ENCODE measurements at places on chromosomes 5 and 9. TPM values are rescaled to one million over a fixed set of nuclear protein-coding genes. Genes with fewer than 3 reads are reported as not detected.

- DNase-seq = no peak
Measured at GRCh38 chr5:103027267-103027666, 92.7 kb downstream of the GIN1 start.

DNA sequence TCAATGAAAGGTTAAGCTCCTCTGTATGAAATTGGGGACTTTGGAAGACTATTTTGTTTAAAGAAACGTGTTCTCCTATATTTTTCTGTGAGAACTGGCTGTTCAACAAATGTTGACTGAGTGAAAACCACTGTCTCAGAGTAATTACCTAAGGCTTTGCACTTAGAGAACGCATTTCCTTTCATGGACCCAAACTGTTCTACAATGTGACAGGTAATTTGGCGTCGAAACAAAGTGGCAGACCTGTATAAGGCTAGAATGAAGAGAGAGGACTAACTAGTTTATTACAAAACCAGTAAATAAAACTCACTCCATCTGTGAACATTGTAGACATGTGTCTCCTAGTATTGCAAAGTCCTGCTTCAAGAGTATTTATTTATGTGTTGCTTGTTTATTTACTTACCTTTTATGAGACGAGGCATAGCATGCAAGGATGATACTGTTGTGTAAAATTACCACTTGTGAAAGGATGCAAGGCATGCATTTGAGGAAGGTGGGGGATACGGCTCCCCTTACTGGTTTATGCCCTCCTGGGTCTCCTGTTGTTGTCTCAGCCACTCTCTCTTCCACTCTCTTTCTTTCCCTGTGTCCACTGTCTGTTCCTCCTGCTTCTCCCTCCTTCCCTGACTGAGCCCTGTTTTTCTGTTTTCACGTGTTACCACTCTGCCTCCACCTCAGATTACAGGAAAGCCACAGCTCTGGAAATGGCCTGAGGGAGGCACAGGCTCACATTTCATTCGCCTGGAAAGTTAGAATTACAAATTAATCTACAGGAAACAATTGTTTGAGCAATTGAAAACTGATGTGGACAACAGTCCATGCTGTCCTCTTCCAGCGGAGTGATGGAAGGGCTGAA, 444.0 kb upstream of the ZNF608 start:
- peak; percentile 49 for DNase-seq

GRCh38 chr5:167850911-167851310, 440.5 kb upstream of the WWC1 start:
- DNase-seq = no peak

GRCh38 chr5:132458226-132458560, 32.4 kb downstream of the IRF1 start:
- DNase-seq = peak; percentile 27

DNA sequence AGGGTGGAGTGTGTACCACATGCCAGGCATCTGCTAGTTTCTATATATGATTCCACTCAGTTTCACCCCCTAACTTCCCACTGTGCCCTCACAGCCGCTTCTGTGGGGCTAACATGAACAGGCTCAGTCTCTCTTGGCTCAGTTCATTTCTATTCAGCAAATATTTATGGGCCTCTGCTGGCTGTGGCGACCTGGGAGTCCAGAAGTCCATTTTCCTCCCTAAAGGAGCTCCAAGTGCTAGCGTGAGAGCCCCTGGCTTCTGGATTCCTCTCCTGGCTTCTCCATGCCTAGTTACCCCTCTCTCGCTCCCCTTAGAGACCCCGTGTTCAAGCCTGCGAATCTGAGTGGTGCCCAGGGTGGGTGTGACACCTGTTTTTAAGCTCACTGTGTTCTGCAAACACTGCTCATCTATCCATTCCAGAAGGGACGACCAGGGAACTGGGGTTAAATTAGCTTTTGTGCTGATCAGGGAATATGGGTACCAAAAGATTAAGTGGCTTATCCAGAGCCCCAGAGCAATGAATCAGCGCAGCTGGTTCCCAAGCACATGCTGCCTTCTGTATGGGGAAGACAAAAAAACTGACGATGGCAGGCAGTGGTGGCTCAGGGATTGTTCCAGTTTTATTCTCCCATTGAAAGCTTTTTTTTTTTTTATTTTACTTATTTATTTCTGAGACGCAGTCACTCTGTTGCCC, 57.6 kb downstream of the HMCN2 start:
- no peak for DNase-seq

DNA sequence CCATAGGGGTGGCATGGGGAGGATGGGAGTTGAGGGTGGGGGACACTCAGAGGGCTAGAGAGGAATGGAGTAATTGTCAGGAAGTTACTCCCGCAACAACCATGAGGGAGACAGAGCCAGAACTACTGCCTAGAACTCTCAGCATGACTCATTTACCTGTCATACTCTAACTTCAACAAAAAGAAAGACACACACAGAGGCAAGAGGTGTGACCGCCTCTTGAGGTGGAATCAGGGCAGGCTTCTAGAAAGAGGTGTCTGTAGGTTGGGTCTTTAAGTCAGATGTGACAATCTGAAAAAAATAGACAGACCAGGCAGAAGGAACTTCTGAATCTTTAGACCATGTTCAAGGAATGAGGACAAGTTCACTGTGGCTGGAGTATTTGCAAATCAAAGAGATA, 73.4 kb downstream of the GABBR2 start:
- peak; percentile 68 for DNase-seq

DNA sequence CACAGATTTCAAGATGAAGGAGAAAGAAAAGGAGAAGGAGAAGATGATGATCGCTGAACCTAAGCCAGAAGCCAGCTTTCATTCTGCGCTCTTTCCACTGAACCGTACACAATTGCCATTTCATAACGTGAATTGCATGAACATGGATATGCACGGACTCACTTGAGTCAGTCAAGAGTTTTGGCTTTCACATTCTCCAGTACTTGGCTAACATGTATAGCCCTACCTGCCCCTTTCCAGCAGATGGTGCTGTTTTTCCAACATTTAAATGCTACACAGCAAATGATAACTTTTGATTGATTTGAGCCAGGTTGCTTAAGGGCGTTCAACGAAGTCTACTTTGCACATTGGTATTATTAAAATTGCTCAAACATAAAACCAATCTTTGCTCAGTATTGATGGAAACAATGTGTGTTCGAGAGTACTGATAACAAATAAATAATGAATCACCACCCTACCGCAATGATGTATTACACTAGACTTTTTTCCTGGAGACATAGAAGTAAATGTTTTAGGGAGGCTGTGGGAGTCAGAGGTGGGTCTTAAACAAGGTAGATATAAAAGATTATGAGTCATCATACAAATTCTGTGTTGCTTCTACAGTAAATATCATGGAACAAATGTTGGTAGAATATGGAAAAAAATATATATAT, 196.4 kb downstream of the TRPM3 start:
- peak; percentile 52 for DNase-seq

DNA sequence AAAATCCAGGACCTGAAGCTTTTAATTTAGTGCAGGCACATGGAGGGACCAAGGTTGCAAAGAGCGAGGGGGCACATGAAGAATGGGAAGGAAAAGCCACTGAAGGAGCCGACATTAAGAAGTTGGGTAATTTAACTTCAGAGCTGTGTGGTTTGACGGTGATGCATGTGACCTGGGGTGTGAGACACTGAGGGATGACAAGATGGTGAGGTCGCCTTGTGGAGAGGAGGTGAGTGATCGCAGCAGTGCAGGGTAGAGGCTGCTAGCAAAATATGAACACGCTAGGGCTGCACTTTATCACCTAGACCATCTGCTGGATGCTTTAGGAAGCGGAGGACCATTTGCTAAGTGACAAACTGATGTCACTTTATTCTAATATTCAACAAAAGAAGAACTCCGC, 339.0 kb upstream of the KIF2A start:
- DNase-seq = no peak

DNA sequence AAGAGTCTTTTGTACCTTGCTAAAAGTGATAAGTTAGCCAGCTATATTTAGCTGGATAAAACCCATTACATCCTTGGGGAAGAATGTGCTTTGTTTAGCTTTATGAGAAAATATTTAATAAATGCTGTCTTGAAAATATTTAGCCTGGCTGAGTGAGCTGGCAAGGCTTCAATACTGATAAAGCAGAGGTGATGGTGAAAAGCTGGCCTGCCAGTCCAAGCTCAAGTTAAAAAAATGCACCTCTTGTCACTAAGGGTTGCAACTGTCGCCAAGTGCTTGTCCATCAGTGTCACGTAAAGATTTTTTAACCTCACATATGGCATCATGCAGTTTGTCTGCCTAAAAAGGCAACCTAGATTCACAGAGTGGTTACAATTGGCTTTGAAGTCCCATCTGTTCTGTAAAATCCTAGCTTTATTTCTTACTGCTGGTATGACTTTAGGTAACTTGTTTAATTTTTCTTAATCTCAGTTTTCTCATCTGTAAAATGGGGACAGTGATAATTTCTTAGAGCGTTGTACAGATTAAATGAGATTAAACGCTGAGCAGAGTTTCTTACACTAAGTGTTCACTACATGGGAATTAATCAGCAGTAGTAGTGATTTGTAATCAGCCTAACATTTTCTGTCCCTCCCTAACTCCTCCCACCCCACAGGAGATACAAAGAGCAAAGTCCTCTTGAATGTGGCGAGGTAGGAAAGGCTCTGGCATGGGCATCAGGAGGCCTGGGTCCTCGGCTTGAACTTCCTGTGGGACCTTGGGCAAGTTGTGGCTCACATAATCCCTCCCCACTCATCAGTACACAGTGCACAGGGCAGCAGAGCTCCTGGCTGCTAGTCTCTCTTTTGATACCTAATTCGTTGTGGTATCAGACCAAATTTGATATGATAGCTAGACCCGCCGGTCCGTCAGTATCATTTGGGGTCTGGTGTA, 48.7 kb downstream of the PIK3R1 start:
- DNase-seq = no peak

DNA sequence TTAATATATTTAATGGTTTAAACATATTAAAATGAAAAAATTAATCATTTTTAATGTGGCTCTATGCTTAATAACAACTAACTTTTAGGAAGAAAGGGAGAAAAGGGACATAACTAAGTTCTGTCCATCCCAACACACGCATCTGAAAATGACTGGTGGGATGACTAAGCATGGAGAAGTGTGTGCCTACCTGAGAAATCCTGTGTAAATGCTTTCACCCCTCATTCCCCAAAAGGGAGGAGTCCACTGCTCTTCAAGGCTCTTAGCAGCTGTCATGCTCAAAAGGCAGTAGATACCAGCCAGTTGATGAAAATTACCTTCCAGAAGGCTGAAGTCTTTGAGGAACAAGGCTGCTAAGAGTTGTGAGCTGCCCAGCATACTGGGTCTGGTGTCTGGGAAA, 130.9 kb downstream of the NFIB start:
- DNase-seq = peak; percentile 30

- no peak for DNase-seq
Measured at GRCh38 chr9:32877103-32877502, 93.8 kb downstream of the TMEM215 start.

- DNase-seq = no peak
Measured at GRCh38 chr9:113892861-113893491, 16.9 kb downstream of the ZNF618 start.

- DNase-seq = no peak
Measured at GRCh38 chr5:56019306-56020272, 24.8 kb upstream of the IL6ST start.

DNA sequence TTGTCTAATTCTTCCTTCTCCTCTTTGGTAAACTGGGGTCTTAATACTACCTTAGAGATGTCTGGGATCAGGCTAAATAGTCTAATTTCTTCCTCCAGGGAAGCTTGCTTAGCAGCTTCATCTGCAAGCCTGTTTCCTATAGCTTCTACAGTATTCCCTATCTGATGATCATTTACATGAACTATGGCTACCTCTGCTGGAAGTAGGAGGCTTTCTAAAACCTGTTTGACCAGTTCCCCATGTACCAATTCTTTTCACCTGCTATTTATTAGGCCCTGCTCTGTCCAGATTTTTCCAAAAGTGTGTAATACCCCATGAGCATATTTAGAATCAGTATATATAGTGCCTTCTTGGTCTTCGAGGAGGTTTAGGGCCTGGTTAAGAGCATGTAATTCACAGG, 619.8 kb downstream of the HINT1 start:
- peak; percentile 74 for DNase-seq

- DNase-seq = no peak
Measured at GRCh38 chr5:88503041-88503345, 234.3 kb upstream of the TMEM161B start.

DNA sequence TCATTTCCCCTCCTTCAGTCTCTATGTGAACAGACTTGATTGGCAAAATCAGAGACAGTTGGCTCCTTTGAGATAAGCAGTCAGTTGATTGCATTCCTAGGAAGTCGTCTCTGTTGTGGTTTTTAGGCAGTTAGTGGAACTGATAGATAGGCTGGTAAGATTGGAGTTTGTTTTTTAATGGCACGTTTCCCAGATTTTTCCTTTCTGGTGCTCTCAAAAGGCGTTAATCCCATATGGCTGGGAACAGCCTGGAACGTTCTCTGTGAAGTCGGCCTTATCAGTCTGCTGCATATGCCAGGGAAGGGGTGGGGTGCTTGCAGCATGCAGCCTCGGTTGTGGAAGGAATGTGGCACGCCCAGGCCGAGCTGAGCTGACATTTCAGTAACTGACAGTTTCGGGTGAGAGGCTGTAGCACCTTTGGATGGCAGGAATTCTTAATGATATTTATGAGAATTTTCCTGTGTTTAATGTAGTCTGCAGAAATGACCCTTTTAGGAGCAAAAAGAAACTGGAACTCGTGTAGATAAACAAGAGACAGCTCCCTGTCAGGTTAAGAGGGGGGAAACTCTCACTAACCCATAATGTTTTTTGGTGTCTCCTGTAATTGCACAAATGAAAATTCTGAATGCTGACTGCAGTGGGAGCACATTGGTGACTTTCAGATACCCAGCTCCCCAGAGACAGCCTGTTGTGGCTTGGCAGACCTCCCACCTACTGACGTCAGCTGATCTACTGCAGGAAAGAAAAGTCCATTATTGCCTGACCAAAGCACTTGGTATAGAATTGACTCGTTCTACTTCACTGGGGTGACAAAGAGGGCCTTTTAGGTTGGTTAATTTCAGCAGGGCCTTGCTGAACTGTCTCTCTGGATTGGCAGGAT, 6.3 kb downstream of the SPTAN1 start:
- peak; percentile 76 for DNase-seq

GRCh38 chr5:109852371-109853155, 162.8 kb downstream of the MAN2A1 start:
- no peak for DNase-seq

GRCh38 chr5:172898218-172898842, 60.9 kb upstream of the RPL26L1 start:
- DNase-seq = no peak

DNA sequence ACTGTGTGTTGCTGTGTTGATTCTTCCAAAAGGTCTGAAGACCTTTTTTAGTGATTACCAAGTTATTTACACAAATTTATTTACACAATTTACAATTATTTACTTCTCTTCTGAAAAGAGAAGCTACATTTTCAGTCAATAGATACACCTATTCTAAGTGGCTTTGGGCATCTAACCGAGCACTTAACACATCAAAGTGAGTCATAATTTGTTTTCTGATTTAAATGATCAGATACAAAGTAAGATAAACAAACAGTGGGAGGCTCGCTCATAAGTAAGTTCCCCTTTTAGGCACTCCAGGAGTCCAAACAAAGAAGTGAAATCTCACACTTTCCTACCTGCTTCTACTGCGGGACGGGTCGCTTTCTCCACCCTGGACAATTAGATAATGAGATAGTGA, 90.2 kb downstream of the APBA1 start:
- DNase-seq = no peak

The SAXO1 gene
- total RNA-seq = not detected

The EXOC3 gene
- total RNA-seq = 31.3 TPM

The HAND1 gene
- total RNA-seq = not detected

The PCDHB8 gene
- 0.40 TPM for total RNA-seq

The GCNT4 gene
- total RNA-seq = under 0.01 TPM

The CMYA5 gene
- total RNA-seq = 0.15 TPM

The IL13 gene
- total RNA-seq = not detected

The FOXD1 gene
- 10.3 TPM for total RNA-seq

The ABO gene
- total RNA-seq = not detected

The SLC25A2 gene
- total RNA-seq = 0.40 TPM

The MED7 gene
- 10.6 TPM for total RNA-seq
